ENCODE measurements at places on chromosomes 11 and 22.

DNA sequence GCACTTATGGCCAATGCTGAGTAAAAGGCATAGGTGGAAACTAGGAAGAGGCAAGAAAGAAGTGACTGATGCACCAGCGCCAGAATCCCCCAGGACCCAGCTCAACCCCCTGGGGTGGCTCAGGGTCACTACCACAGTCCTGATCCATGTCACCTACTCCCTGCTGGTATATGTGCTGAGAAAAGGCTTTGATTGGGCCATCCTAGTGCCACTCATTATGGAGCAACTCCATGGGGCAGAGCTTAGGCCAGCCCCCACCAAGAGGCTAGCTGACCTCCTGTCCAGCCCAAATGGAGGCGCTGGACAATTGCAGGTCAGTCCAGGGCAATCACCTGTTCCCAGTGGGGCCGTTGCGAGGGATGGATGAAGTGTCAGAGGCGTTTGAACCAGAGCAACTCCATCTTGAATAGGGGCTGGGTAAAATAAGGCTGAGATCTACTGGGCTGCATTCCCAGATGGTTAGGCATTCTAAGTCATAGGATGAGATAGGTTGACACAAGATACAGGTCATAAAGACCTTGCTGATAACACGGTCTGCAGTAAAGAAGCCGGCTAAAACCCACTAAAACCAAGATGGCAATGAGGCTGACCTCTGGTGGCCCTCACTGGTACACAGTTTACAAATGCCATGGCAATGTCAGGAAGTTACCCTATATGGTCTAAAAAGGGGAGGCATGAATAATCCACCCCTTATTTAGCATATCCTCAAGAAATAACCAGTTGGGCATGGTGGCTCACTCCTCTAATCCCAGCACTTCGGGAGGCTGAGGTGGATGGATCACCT, 20.6 kb upstream of the DAGLA start:
- DNase-seq: no peak

GRCh38 chr11:128522943-128523518, 64.3 kb downstream of the ETS1 start:
- DNase-seq: no peak

- DNase-seq: no peak
Measured at GRCh38 chr11:33375688-33376311, 118.6 kb downstream of the HIPK3 start.

DNA sequence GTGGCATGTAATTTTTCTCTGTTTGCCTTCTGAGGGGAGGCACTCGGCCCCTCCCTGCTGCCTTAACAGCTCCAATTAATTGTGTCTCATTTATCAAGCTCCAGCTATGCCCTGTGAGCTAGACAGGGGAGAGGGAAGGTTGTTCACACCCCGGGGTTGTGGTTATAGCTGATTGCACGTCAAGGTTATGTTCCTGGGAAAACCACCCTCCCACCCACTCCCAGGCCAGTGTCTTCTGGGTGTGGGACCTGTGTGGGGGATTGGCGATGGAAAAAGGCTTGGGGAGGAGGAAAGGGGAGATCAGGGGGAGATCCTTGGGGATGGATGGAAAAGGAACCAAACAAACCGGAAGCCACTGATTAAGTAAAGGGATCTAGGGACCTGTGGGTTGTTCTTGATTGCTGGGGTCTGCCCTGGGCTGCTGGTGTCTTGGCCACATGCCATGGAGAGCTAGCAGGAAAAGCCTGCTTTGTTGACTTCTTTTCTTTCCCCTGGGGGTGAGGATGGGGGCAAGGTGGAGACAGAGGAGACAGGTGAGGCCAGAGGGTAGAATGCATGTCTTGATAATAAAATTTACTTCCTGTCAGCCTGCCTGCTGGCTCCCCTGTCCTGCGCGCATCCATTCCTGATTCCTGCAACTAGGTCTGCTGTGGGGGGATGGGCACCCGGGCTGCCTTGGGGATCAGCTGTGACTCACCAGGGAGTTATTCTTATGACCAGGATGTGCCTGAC, 13.5 kb upstream of the SORL1-AS1 start:
- DNase-seq: no peak

GRCh38 chr11:101738452-101738851, 154.6 kb upstream of the TRPC6 start:
- DNase-seq: no peak

DNA sequence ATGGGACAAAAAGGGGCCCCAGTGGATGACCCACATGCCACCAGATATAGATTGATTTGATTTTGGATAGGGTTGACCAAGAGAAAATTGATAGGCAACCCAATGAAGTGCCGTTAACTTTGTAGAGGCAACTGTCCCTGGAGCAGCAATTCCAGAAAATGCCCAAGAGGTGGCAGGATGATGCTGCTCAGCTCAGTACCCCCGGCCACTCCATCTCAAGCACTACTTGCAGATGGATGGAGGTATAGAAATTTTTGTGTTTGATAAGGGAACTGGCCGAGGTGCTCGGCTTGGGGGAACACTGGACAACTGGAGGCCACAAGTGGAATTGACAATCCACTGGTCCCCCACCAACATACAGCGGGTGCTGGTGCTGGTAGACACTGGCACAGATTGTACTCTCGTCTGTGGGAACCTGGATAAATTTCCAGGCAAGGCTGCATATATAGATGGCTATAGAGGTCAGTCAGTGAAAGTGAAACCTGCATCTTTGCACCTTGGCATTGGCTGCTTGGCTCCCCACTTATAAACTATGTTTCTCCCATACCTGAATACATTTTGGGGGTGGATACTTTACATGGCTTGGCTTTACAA, 86.3 kb downstream of the CCDC83 start:
- DNase-seq: no peak

GRCh38 chr22:26393929-26394328, 35.1 kb upstream of the ASPHD2 start:
- DNase-seq: no peak

GRCh38 chr11:132886335-132886734, 646.0 kb downstream of the OPCML start:
- no peak for DNase-seq

DNA sequence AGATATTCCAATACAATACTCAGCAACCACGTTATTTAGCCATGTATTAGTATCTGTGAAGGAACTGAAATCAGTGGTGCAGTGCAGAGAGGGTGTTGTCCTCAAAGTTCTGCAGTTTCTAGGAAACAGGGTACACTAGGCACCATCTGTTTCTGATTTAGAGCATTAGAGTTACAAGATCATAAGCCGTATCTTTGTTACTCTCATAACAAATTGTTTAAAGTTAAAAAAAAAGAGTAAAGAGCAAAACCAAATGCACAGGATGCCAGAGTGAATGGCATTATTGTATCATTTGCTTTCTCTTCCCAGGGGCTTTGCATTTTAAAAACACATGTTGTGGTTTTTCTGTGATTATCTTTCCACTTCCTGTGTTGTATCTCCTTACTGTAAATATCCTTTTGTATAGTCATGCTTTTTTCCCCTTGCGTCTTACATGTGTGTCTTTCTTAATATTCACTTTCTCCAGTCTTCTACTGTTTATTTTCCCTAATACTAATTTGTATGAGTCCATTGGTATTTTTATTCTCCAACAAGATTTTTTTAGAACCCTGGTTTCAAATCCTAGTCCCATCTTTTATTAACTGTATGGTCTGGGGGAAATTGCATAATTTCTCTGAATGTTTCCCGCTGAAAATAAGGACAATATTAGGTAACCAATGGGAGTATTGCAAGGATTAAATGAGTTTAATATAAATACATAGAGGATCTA, 15.2 kb upstream of the NUP160 start:
- no peak for DNase-seq

DNA sequence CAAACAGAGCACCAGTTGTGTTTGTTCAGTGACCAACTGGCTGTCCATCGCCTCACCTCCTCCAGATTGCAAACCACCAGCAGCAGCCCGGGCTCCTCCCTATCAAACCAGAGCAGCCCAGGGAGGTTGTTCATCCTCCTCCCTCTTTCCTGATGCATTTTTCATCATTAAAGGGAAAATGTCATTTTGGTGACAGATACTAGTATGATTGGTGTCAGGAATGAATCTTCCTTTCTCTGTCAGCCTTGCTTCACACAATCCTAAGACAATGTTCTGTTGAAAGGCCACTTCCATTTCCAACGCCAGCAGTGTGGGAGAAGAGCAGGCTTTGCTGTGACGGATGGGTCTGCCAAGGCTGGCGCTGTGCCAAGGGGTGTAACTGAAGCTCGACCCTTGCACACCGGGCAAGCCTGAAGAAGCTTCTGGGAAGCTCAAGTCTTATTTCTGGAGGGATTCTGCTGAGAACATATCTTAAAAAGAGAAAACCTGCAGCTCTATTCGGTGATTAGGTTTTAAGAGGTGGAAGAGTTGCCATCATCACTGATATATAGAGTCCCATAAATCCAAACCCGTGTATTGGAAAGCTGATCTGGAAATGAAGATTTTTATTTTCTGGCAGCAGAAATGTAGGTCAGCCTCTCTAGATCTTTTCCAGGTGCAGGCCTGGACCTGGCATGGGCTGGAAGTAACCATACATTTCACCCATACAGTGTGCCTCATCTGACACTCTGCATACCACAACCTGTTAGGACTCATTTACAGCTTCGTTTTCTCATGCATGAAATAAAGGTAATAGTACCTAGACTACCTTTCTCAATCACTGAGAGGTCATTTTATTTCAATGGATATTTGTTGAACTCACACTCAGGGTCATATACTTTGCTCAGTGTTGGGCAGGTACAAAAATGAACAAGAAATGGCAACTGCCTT, 524.5 kb downstream of the NTM start:
- no peak for DNase-seq

DNA sequence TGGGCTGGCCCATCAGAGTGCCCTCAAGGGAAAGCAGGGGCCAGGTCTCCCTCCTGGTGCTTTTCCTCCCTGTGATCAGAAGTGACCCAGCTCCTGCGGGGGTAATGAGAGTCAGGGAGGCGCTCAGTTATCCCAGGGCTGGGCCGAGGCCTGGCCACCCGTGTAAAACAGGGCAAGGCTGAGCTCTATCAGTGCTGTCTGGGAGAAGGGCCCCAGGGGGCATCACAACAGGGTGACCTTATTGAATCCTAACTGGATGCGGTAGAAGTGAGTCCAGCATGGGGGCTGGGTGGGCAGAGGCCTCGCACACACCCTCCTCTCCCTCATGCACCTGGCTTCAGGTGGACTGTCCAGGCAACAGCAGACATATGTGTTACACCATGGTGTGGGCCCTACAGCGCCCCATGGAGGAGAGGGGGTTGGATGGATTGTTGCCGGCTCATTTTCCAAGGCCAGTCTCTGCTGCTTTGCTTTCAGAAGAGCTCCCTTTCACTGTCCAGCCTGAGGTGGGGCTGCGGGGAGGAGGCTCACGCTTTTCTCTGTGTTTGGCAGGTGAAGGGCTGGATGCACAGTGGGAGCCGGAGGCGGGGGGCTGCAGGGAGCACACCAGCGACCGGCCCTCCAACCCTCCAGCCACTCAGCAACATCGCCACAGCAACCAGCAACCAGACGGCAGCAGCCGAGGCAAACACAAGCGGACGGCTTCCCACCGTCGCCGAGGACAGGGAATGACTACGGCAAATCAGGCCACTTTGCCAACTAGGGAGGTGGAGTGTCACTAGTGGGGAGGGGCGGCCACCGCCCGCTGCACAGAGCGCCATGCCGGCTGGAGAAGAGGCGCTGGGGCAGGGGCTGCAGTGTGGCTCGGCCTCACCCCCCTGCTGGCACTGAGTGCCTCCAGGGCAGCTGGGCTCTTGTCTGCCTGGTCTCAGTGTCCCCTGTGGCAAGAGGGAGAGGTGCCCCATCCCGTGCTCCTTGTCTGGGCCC, 24.7 kb downstream of the GNAZ start:
- DNase-seq: no peak

DNA sequence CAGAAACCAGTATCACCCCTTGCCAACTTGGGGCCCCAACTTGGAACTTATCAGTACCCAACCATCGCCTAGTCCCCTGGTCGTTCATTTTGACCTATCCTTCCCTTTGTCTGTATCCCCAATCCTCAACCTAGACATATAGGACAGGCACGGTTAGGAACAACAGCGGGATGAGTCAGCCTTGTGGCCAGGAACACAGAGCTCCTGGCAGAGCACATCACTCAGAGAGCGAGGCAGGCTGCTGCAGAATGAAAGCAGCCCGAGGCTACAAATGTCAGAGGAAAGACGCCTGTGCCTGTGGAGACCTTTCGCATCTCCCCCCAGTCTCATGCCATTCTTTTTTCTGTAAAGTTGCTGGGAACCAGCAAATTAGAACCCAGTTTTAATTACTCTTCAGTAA, 14.6 kb downstream of the DKK3 start:
- DNase-seq: no peak

GRCh38 chr22:49666146-49666809, 161.4 kb downstream of the BRD1 start:
- no peak for DNase-seq

GRCh38 chr11:117200813-117201657, 1.9 kb downstream of the TAGLN start:
- no peak for DNase-seq

DNA sequence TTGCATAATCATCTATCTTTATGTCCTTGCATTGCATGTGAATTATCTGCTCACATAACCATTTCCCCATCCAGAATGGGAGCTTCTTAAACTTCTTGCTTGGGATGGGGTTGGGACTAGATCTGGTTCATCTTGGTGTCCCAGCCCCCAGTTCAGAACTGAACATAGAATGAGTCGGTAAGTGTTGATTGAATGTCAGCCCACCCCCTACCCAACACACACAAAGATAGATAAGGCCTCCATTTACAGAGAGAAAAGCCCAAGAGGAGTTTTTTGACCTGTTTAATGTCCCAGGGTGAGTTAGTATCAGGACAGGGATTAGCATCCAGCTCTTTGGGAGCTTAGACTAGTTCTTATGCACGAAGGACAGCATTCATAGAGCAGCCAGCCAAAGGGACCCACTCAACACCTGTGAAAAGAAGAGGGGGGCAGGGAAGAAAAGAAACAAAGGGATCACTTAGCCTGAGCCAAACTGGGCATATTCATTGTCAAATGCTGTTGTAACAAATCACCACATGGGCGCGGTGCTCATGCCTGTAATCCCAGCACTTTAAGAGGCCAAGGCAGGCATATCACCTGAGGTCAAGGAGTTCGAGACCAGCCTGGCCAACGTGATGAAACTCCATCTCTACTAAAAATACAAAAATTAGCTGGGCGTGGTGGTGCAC, 57.4 kb downstream of the CHRDL2 start:
- DNase-seq: no peak

- DNase-seq: no peak
Measured at GRCh38 chr11:130313383-130314183, 1.1 kb downstream of the ZBTB44 start.

Measured in stimulated activated CD4-positive, alpha-beta T cell treated with anti-CD3 and anti-CD28 coated beads, TNF-alpha, amount 100 ng/mL, for 1 hour (primary cell).